ENCODE measurements at places on chromosomes 3 and 15.

DNA sequence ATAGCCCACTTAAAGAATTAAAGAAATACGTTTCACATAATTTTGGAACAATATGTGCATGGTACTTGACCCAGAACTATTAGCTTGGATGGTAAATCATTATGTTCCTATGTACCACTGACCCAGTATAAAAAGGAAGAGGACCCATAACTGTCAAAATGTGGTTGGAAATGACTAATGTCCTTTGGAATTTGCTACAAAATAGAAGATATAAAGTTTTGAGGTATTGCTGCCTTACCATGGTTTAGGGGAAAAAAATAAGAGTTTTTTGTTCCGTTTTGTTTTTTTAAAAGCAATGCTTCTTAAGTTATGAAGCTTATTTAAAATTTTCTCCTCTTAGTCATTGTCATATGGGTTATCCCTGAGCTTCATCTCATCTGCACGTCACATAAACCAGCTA lies 15.8 kb upstream of the TFDP2 start:
- no peak for DNase-seq

GRCh38 chr3:196813903-196814302 lies 53.8 kb upstream of the SENP5 start:
- no peak for DNase-seq

DNA sequence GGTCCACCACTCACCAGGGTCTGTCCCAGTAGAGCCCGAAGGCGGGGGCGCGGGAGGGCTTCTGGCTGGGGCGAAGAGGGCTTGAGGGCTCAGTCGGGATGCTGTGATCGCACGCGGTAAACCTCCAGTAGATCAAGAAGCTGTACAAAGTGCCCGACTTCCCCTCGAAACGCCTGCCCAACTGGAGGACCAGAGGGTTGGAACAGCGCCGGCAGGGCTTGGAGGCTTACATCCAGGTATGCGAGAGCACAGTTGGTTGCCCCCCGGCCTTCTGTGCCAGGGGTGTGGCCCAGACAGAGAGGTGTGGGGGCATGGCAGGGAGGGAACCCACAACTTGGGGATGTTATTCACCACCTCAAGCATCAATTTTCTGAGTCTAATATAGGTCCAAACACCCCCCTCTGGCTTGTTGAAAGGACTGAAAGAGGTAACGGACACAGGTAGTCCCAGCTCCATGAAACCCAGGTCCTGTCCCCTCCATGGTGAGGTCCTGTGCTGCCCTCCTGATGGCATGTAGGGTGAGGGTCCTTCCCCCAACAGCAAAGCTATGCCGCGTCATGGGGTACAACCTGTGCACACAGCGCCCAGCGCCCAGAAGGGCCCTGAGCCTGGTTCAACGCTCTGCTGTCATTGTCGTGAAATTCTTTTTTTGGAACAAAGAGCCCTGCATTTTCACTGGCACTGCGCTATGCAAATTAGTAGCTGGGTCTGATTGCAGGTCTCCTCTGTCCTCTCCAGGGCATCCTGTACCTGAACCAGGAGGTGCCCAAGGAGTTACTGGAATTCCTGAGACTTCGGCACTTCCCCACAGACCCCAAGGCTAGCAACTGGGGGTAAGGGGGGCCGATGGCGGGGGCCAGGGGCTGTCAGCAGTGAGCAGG lies 1.2 kb downstream of the SNX22 start:
- peak; percentile 19 for DNase-seq

DNA sequence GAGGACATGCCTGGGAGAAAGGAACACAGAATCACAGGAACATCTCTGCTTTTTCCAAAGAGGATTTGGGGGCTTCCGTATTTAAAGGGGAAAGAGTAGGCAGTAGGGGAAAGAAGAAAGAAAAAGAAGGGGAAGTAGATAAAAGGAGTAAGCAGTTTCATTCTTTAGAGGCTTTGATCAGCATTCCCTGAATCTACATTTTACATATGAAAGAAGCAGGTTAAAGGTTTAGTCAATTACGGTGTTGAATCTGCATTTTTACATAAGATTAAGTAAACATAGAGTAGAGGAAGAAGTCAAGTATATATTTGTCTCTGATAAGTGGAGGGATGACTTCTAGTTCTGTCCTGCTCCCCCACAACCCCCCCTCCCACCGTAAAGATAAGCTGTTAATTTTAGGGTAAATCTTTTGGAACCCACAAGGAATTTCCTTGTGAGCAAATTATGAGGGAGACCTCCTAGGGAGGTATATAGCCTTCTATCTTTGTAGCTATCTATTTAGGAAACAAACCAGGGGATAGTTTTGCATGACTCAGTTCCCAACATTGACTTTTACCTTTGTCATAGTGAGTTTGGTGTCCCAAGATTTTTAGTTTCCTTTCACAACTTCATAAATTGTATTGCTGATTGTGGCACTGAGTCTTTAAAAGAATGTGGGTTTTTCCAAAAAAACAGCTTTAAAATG lies 8.7 kb upstream of the P2RY12 start:
- no peak for DNase-seq

GRCh38 chr3:190722181-190722905 lies 140.2 kb downstream of the GMNC start:
- DNase-seq, result no peak

- no peak for DNase-seq
These were observed 46.5 kb upstream of the MTMR10 start for GRCh38 chr15:31037731-31038477.

GRCh38 chr3:127072971-127073783 lies 90.3 kb downstream of the PLXNA1 start:
- DNase-seq, result no peak

- no peak for DNase-seq
These were observed 387.9 kb downstream of the ZIC1 start for GRCh38 chr3:147797095-147797494.

DNA sequence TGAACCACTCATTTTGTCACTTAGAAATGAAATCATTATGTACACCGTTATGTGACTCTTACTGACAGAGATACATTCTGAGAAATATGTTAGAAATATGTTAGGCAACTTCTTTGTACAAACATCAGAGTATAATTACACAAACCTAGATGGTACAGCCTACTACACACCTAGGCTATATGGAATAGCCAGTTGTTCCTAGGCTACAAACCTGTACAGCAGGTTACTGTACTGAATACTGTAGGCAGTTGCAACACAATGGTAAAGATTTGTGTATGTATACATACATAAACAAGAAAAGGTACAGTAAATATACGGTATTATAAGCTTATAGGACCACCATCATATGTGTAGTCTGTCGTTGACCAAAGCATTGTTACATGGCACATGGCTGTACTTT lies 3.7 kb downstream of the SACM1L start:
- no peak for DNase-seq

GRCh38 chr15:87121336-87121735 lies 1041.7 kb downstream of the AGBL1 start:
- DNase-seq, result no peak

DNA sequence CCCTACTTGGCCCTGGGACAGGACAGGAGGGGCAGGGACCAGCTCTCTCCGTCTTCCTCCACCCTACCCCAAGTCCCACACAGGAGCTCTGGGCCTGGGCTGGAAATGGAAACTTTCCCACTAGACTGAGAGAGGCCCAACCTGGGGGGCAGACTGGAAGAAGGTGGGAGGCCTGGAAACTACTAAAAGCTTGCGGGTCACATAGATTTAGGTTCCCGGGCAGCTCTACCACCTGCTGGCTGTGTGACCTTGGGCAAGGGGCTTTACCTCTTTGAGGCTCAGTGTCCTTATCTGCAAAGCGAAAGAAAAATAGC lies 49.9 kb upstream of the CCDC174 start:
- no peak for DNase-seq
